CD4-positive, CD25-positive, alpha-beta regulatory T cell (primary cell): ENCODE measurements at places on chromosomes 2 and 18. TPM values are rescaled to one million over a fixed set of nuclear protein-coding genes. Genes with fewer than 3 reads are reported as not detected.

GRCh38 chr2:121368836-121369235, 83.8 kb upstream of the TFCP2L1 start:
- DNase-seq: no peak

The TMEM200C gene
- polyA plus RNA-seq: not detected

DNA sequence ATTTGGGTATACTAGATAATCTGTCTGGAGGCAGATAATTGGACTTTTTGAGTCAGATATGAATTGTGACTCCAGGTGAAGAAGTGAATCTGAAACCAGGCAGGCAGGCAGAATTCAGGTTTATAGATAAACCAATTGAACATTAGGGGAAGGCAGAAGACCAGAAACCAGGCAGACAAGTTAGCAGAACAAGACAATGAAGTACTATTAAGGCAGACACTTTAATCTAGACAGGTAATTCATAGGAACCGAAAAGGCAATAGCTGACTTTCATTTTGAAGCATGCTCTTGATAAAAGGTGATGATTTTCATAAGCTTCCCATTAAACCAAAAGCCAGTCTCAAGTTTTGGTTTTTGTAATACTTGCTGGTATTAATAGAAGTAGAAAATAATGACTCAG, 19.3 kb upstream of the SLC4A10 start:
- no peak for DNase-seq

GRCh38 chr2:203623096-203623495, 83.3 kb upstream of the CD28 start:
- DNase-seq: no peak
